Ovary (tissue), 10 donors: ENCODE measurements at places on chromosomes 2 and 18. TPM values are rescaled to one million over a fixed set of nuclear protein-coding genes. Genes with fewer than 3 reads are reported as not detected.

The ZNF804A gene
- total RNA-seq, result not detected

The MXD1 gene
- total RNA-seq, result 10.1 TPM

DNA sequence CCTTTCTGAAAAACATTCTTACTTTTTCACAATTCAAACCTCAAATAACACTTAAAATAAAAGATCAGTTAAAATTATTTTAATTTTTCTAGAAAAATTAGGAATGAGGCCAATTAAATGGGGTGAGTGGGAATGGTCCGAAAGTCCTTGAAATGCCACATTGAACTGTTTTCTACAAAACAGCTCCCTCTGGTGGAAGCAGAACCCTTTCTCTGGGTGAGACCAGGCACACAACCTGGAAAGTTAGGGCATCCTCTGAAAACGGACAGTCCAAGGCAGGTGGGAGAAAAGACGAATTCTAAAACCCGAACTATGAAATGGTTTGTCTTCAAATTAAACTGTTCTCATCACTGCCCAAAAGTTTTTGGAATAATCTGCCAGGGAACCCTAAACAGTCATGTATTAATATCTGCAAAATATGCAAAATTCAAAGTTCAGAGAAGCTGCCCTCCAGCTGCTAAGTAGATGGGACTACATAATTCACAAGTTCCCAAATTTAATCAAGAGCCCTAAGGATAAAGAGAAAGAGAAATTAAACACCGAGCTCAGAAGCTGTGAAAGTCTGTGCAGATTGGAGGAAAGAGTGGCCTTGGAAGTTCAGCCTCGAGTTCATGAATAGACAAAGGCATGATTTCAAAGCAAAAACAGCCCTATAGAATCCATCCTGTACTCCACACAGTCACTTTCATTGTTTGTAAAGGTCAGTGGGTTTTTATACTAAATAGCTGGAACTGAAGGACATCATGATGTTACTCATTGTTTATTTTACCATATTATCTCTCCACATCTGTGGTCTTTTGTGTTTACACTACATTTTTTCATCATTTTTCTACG, 108.3 kb downstream of the PIEZO2 start:
- peak; percentile 50 for DNase-seq

GRCh38 chr2:184599872-184600222, 1.5 kb downstream of the ZNF804A start:
- DNase-seq, result no peak

DNA sequence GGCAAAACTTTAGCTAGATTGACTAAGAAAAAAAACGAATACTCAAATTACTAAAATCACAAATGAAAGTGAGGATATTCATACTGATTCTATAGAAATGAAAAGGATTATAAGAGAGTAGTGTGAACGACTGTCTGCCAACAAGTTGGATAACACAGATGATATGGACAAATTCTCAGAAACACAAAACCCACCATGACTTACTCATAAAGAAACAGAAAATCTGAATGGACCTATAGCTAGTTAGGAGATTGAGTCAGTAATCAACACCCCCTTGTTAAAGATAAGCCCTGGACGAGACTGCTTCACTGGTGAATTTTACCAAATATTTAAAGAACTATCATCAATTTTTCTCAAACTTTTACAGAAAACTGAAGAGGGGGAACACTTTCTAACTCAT, 108.8 kb upstream of the TMEM200C start:
- no peak for DNase-seq

- DNase-seq, result no peak
Observed at GRCh38 chr2:200681697-200682096, 95.9 kb downstream of the AOX1 start.

GRCh38 chr2:8535821-8536685, 145.8 kb upstream of the ID2 start:
- DNase-seq, result no peak

- no peak for DNase-seq
Observed at GRCh38 chr2:206396211-206396610, 47.1 kb upstream of the ADAM23 start.

The DYTN gene
- total RNA-seq, result not detected

DNA sequence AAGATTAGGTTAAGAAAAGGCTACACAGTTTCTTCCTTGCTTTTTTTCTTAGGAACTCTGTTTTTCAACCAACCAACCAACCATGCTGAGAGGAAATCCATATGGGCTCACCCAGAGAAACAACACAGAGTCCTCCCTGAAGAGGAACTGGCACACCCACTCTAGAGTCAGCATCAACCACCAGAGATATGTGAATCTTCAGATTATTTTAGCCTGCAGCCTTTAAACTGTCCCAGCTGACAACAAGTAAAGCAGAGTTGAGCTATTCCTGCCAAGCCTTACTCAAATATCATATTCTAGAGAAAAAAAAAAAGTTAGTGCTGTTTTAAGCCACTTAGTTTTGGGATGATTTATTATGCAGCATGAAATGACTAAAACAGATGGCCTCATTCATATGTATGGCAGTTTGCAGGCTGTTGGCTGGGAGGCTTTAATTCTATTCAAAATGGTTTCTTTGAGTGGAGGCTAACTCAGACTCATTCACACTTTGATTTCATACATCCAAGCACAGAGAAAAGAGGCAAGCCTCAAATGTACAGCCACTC, 1637.7 kb upstream of the LRRTM1 start:
- no peak for DNase-seq
